ENCODE measurements at places on chromosomes 3 and 15.

- no peak for DNase-seq
Measured at GRCh38 chr3:115968871-115969270, 345.6 kb downstream of the GAP43 start.

- DNase-seq, result no peak
Measured at GRCh38 chr3:158882445-158882844, 80.6 kb downstream of the MFSD1 start.

GRCh38 chr15:70025413-70026296, 72.1 kb downstream of the TLE3 start:
- no peak for DNase-seq

GRCh38 chr3:29919571-29919970, 638.7 kb downstream of the RBMS3 start:
- DNase-seq, result no peak

DNA sequence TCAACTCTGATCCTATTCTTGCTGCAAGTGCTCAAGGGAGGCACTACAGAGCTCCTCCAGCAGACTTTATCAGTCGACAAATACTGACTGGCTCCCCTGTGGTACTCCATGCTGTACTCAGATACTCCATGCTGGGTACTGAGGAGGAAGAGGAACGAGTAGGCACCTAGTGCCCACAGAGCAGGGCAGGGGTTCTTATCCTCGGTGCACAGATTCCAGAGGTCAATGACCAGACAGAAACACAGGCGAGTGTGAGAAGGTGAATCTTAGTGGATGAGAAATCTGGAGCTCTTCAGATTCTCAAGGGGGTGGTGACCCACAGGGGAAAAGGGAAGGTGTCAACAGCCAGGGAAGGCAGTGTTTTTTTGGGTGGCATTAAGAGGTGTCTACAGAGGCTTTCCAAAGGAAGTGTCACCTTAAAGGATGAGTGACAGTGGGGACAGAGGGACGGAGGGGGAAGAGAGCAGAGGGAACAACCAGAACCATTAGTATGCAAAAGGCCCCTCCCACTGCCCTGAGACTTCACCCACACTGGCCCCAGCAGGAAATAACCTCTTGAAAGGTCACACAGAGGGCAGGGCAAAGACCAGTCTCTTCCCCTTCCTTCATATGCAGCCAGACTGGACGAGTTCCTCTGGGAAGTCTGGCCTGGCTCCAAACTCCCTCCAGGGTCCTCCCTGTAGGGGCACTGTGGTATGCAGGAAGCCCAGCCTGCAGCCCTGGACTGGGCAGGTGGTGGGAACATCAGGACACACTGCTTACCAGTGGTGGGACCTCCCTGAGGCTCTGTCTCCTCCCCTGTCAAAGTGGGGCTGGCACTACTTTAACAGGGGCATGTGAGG, 27.5 kb downstream of the CCDC12 start:
- no peak for DNase-seq

DNA sequence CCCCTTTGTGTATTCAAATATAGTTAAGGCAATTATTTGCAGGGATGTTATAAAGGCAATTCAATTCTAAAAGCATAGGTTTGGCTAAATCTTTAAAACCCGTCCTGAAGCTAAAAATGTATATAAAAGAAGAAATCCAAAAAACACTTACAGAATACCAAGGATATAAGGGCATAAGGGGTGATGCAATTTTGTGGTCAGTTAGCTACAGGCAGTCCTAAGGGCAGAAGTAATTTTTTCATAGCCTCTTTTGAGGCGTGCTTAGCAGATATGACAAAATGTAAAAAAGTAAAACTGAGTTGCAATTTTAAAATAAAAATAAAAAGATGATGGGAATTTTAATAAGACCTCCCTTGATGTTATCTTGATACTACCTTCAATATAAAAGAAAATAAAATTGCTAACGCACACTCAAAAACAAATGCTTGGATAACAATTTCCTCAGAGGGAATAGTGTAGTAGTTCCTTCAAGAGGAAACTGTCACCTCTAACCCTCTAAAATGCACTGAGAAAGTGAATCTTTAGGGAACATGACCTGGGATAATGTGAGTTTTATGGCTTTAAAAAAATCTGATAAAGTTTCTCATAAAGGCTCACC, 104.2 kb downstream of the MYH15 start:
- no peak for DNase-seq

DNA sequence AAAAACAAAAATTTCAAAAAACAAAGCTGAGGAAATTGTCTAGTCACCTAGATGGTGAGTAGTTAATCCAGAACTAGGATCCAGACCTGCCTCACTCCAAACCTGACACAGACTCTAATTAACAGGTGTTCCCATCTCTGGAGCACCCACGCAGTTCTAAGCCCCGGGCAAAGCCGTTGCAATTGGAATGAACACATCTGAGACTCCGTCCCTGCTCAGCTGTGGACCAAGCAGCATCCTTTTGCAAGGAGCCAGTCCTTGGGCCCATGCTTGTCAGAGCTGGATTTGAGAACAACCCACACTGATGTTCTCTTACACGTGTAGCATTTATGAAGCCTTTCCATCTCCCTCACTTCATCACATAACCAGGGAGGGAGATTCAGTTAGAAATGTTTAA, 54.8 kb downstream of the LMCD1 start:
- no peak for DNase-seq

GRCh38 chr3:194103983-194104751, 31.8 kb upstream of the HES1 start:
- no peak for DNase-seq

DNA sequence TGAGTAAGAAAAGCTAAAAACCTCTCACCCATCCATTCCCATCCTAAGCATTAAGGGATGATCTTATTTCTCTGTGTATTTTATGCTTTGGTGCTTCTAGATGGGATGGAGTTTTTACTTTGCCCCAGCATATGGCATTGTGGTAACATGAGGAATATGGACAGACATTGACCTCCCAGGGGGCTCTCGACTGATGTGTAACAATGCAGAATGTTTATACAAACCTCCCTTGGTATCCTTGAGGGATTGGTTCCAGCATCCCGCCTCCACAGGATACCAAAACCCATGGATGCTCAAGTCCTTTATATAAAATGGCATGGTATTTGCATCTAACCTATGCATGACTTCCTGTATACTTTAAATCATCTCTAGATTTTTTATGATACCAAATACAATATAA, 21.6 kb downstream of the PDIA5 start:
- DNase-seq, result no peak

DNA sequence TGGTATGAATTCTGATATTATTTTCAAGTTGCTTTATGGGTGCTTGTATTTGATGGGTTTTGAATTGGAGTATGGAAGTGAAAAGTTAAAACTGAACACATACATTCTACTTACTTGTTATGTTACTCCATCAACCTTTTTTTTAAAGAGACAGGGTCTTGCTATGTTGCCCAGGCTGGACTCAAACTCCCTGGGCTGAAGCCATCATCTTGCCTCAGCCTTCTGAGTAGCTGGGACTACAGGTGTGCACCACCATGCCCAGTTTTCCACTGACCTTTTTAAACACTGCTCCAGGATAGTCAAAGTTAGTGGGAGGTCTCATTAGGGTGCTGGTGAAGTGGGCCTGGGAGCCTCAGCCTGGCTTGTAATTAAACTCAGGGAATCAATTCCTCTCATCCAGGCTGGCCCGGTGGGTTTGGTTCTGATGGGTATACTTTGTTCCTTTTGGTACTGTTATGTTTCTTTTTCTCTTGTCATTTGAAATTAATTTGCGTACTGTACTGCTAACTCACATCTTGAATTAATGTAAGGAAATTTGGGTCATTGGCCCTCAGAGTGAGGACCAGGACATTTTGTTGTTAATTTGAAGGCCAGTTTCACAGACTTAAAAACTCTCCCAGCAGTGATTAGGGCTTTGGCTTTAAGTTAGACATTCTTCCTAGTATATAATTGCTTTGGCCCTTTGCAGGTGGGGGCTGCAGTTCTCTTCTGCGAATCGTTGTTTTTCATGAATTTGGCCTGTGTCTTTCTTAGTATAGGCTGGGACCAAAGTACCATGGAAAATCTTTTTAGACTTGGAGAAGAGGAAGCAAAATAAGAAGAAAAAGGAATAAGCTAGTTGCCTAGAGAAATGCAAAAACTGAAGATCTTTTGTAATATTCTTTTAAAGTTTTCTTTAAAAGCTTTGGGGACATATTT, 66.9 kb downstream of the FNDC3B start:
- no peak for DNase-seq

DNA sequence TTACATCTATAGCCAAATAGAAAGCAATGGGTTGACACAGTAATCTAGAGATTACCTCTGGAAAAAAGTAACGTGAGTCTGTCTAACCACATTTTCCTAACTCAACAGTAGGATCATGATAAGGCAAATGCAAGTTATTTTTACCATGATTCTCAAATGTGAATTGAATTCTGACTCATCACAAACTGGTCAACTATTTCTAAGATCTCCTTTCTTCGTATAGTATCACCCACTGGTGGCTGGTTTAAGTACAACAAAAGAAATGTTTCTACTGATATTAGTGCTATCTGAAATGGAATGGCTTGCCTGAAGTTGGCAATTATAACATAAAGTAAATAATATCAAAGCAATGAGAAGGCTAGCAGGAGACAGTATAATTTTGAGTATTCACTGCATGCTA, 102.2 kb downstream of the ABI3BP start:
- no peak for DNase-seq

- no peak for DNase-seq
Measured at GRCh38 chr3:53287131-53287629, 31.4 kb upstream of the TKT start.

DNA sequence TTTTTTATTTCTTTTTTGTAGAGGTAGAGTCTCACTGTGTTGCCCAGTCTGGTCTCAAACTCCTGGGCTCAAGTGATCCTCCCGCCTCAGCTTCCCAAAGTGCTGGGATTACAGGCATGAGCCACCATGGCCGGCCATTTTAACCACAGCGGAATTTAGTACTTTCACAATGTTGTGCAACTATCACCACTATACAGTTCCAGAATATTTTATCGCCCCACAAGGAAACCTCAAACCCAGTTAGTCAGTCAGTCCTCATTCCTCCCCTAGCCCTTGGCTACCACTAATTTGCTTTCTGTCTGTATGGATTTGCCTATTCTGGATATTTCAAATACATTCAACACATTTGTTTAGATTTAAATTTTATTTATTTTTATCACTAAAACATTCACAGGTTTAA, 15.5 kb upstream of the HOMER2 start:
- DNase-seq, result no peak

- DNase-seq, result no peak
Measured at GRCh38 chr15:96514607-96515285, 184.2 kb downstream of the NR2F2 start.

DNA sequence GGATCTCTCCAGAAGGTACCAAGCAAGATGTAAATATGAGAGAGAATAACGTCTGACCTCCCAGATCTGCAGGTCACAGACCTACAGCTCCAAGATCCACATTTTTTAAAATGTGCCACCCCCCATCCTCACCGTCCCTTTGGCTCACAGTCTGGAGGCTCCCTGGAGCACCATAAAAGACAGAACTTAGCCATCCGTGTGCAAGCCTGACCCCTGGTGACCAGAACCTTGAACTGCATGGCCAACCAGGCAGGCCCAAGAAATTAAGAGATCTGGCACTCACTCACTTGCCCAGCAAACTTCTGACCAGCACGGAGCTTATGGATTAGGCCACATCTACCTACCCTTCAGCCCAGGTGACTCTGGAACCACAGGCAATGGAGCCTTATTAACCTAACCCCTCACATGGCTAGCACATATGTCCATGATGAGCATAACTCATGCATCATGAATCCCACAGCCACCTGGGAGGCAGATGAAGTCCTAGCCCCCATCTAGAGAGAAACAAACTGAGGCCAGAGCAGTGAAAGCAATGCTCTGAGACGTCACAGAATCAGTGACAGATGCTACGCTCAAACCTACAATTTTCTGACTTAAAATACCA, 275.3 kb downstream of the UACA start:
- DNase-seq, result peak; percentile 82

DNA sequence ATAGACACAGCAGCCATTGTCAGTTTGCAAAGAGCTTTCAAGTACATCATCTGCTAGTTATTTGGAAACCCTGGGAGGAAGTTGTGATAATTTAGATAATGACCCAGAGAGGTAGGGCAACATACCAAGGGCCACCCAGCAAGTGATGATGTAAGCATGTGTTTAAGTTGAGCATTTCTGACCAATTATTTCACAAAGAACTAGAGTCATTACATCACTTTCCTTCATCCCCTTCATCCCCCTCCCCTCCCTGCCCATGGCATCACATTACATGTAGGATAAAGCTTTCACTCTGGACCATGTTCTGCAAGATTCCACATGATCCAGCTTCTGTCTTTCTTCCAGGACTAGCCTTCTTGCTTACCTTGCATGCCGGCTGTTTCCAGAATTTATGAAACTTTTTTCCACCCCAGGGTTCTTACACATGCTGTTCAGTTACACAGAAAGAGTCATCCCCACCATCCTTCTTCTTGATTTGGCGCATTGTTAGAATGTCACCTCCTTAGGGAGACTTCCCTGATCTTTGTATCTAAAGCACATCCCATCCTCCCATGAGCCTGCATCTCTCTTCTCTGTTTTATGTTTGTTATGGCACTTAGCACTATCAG, 71.3 kb downstream of the PTPRG start:
- DNase-seq, result no peak

DNA sequence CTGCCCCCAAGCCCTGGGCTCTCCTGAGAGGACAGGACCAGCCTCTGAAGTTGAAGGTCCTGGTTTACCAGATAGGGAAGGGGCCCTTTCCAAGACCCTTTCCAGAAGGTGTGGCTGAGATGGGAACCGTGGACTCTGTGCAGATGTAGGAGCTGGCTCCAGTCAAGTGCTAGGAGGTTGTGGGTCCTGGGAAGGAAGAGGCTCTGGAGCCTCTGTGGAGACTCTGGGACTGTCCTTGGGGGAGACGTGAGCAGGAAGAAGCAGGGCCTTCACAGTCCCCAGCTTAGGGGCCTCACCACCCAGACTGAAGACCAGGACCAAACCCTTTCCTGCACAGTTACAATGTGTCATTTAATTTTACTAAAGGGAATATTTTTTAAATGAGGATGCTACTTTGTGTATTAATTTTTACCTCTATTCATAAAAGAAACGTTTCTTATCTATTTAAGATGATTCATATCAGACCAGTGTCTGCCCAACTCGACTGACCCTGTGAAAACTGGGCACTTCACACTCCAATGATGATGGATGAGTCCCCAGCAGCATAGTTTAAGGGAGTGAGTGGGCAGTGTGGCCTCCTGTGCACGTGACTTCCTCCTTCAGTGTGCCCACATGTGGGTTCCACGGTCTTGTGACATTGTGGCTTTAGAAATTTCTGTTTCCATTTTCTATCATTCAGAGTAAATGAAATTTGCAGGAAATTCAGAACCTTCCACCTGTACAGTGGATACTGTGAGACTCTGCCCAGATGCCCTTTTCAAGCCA, 10.9 kb downstream of the CCR5AS start:
- DNase-seq, result no peak

DNA sequence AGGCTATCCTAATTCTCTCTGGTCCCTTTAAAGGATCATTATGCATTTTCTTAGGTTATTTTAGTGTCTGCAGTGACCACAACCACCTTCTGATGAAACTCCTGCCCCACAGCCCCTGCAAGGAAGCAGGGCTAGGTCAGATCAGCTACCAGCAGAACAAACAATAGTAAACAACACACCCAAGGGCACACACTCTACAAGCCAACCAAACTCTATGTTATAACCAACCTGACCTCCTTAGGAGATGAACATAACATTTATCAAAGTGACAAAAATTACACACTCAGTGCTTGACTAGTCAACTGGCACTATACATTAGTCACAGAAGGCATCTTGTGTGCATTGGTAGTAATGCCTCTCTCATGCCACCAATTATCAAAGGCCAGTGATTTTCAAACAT, 17.3 kb downstream of the DENND6A start:
- no peak for DNase-seq

Measured in psoas muscle (tissue), 8 donors.